Stimulated activated CD4-positive, alpha-beta T cell treated with anti-CD3 and anti-CD28 coated beads, Interleukin-1b, Interleukin-23, amount 100 ng/mL, for 4 hours (primary cell): ENCODE measurements at places on chromosomes 16 and 17.

- DNase-seq, result no peak
Measured at GRCh38 chr17:10314329-10314728, 58.5 kb downstream of the MYH13 start.

DNA sequence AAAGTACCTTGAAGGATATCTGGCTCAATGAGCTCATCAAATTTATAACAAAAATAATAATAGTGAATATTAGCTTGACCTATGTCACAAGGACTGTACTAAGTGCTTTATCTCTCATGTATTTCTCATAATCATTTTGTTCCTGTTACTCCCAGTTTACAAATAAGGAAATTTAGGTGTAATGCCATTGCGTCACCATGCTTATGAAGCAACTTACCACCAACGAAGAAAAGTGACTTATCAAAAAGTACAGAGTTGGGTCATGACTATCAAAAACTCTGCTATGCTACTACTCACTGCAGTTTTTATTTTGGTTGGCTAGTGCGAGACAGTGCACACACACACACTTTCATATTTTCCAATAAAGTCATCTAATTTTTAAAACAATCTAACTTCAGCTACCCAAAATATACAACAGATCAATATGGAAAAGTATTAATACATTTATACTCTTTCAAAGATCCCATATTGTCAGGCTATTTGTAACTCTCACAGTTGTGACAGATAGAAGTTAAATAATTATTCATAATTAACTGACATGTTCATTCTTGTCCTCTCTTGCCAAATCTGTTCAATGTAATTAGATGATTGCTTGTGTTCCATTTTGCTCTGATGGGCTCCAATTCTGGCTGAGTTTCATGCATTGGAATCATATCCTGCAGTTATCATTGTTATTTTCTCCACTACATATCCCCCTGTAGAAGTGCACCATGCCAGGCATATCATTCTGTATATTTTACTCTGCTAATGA lies 119.4 kb downstream of the KCNJ2 start:
- no peak for DNase-seq

DNA sequence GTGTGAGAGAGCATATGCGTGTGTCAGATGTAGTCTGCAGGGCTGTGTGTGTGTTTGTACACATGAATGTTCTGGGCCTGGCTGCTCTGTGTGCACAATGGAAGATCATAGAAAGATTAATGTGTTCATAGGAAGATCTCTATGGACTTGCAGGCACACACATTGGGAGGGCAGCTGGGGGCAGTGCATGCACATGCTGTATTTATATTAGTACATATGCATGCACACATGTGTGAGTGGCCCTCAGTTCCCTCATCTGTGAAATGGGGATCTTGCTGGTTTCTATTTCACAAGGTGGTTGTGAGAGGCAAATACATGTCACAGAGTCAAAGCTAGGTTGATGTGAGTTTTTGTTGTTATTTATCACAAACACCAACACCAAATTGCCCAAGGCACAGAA lies 2.1 kb downstream of the CA7 start:
- no peak for DNase-seq

GRCh38 chr16:53053967-53054669 lies 673 bp upstream of the CHD9 start:
- no peak for DNase-seq

GRCh38 chr17:6797718-6798351 lies 21.8 kb downstream of the FBXO39 start:
- no peak for DNase-seq

- DNase-seq, result no peak
Measured at GRCh38 chr17:67489273-67489672, 112.2 kb downstream of the PITPNC1 start.

- no peak for DNase-seq
Measured at GRCh38 chr16:66511602-66512271, 38.2 kb downstream of the TK2 start.

- DNase-seq, result no peak
Measured at GRCh38 chr16:30699615-30700099, 686 bp downstream of the SRCAP start.
